ENCODE measurements at places on chromosomes 4 and X.
A peak's percentile ranks its signal among the peaks of the same experiment; 100 is the strongest.

DNA sequence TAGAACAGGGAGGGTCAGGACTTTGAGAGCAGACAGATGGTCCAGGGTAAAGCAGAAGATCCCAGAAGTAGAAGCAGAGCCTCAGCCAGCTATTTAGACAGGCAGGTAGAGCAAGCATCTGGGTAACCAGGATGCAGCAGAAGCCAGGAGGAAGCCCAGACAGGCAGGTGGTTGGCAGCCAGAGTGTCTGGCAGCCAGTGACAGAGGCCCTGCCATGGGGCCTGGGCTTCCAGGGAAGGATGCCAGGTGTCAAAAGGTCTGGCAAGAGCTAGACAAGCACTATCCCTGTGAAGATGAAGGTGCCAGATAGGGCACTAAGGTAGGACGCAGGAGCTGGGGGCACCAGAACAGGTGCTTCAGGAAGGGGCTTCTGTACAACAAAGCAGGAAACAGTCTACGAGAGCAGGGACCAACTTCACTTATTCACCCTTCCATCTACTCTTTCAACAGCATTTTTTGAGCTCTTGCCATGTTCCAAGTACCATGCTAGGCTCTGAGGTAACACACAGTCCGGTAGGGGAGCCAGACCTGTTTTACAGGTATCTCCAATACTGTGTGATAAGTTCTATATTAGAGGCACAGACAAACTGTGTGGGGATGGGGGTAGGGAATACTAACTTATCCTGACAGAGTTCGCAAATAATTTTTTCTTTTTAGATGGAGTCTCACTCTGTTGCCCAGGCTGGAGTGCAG is 38.1 kb upstream of the GJB1 start:
- DNase-seq, result no peak

GRCh38 chrX:140440876-140441275 is 64.0 kb downstream of the SOX3 start:
- DNase-seq, result no peak

- no peak for DNase-seq
Measured at GRCh38 chrX:2572740-2573139, 72.0 kb upstream of the DHRSX start.

DNA sequence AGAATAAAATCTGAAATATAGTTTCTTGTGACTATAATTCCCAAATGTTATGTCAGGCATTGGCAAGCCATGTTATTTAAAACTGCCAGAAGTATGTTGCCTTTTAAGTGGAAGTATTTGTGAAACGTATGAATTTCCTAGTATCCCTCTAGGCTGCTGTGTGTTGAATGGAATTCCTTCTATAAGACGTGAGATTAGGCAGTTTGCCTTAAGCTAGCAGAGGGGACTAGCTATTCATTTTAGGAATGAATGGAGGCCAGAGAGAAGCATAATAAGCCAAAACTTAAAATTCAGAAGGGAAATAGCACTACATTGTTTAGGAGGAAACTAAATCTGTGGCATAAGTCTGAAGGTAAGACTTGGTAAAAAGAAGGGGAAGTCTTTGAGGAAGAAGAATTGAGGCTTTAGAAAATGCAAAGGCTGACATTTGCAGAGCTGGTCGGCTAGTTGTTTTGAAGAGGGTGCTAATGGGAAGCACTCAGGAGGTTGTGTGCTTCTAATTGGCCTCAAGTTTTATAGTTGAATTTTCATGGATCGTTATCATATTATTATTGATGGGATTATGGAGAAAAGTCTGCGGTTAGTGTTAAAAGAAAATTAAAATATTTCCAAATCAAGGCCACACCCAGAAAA is 57.1 kb downstream of the TMEM131L start:
- no peak for DNase-seq

DNA sequence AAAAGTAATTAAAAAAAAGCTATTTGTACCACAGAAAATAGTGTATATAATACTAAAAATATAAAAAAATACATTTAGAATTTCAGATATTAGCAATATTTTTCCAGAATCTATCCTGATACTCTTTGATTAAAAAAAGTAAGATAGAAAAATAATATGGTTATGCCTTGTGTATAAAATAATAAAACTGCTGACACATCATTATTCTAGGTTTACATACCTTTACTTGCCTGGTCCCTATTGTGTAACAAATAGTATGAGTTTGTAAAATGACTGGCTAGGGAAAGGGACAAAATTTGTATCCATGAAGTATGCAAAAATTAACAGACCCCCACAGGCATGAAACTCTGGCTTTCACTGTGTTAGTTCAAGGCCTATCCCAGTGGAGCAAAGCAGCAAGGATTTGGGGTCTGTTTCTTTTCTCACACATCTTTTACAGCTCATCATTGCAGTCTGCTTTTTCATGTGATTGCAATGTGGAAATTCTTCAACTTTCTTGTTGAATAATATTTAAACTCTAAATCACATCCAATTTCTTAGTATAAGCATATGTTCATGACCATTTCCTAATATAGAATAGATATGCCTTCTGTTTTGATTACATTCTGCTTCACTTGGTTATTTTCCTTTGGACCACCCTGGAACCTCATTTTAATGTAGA is 136.7 kb upstream of the PCDH18 start:
- DNase-seq, result no peak

- no peak for DNase-seq
Measured at GRCh38 chrX:137568741-137569469, 3.0 kb downstream of the ZIC3 start.

GRCh38 chrX:144722307-144722706 is 525.0 kb upstream of the SPANXN1 start:
- DNase-seq, result no peak

- no peak for DNase-seq
Measured at GRCh38 chrX:23662187-23662586, 5.1 kb upstream of the PRDX4 start.

DNA sequence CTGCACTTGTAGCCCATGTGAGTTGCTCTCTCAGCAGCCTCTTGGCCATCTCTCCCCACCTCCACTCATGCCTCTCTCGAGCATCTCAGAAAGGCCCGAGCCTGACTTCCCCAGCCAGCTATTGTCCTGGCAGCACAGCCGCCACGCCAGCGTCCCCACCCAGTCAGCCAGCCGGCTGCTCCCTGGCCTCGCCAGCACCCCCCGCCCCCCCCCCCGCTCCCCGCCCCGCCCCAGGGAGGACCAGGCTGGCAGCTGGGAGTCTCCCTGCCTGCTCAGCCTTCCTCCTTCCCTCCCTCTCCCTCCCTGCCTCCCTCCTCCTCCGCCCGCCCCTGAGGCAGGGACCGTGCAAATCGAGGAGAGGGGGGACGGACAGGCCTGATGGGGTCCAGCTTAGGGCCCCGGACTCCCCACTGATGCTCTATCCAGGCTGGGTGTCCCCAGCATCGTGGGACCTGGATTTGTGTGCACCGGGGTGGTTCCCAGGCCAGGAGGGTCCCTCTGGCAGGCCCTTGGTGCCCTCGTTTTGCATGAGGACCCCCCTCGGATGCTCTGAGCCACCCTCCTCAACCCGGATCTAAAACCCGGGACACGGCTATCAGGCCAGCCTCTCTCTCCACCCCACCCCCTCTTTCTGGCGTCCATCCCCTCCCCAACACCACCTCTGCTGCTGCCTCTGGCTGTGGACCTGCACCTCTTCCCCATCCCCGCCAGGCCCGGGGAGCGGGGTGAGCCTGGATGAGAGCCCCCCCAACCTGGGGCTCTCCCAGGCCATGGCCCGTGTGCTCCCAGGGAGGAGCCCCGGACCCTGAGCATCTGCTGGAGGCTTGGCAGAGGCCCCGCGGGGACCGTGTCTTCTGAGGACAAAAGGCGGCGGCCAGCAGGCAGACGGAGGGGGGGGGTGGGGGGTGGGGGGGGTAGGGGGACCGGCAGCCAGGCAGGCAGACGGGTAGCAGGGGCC is at the start of gene GPR173:
GPR173 (plus strand) TSS at position 621 of the 958 bp plus-strand sequence. CDS start 27,833 bp downstream, outside the sequence.
- DNase-seq, result peak; percentile 28

DNA sequence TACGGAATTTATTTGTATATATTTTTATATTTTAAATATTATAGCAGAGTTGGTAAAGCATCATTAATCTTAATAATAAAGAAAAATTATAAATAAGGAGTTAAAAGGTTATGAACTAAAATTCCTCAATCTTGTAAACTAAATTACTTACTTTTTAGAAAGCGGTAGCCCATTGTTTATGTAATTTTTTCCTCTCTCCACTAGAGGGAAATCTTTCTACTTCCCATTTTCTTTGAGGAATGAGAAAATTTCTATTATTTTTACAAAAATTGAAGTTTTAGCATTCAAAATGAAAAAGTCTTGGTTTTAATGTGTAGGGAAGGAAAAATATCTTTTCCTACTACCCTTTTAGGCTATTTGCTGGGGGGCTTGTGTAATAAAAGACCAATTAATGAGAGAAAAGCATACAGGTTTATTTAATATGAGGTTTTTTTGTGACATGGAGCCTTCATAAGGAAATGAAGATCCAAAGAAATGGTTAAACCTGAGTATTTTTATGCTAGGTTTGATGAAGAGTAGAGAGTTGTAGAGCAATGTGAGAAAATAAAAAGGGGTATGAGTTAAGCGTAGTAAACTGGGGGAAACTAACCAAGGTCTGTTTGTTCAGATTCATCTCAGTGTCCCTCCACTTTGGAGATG is 68.7 kb upstream of the ADAD1 start:
- no peak for DNase-seq

- no peak for DNase-seq
Measured at GRCh38 chr4:5277079-5277478, 225.8 kb downstream of the STK32B start.

GRCh38 chr4:15149839-15150592 is 147.7 kb downstream of the CPEB2 start:
- peak; percentile 37 for DNase-seq

Measured in fibroblast of skin of left biceps (primary cell).